Stimulated activated CD8-positive, alpha-beta memory T cell treated with anti-CD3 and anti-CD28 coated beads, Interleukin-4, amount 100 ng/mL, for 24 hours (primary cell): ENCODE measurements at places on chromosomes 13 and 19.

GRCh38 chr13:48251611-48252081, 18.6 kb downstream of the ITM2B start:
- DNase-seq = no peak

- DNase-seq = no peak
Observed at GRCh38 chr13:33033051-33033812, 17.0 kb downstream of the KL start.

GRCh38 chr19:19532806-19533701, 4.3 kb downstream of the YJEFN3 start:
- no peak for DNase-seq

- DNase-seq = no peak
Observed at GRCh38 chr19:34645551-34645950, 31.4 kb downstream of the SCGB2B2 start.

- DNase-seq = no peak
Observed at GRCh38 chr13:79282976-79283375, 123.1 kb downstream of the RBM26 start.

- DNase-seq = no peak
Observed at GRCh38 chr13:20869540-20869939, 33.0 kb downstream of the XPO4 start.

- DNase-seq = no peak
Observed at GRCh38 chr19:57465680-57466381, 8.9 kb upstream of the VN1R1 start.

DNA sequence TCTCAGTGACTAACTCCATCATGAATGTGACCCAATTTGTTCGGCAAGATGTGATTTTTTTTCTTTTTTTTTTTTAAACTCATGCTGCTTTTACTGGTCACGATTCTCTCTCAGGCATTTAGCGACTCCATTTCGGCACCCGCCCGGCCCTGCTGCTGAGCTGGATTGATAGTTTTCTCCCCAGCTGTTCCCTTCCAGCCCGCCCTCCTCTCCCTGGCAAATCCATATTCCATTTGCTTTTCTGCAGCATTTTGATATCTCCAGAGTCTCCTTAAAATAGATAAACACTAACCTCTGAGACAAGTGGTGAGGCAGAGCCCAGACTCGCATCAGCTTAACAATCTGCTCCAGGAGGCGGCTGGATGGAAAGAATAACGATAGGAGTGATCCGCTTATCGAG, 55.5 kb upstream of the KATNAL1 start:
- no peak for DNase-seq

DNA sequence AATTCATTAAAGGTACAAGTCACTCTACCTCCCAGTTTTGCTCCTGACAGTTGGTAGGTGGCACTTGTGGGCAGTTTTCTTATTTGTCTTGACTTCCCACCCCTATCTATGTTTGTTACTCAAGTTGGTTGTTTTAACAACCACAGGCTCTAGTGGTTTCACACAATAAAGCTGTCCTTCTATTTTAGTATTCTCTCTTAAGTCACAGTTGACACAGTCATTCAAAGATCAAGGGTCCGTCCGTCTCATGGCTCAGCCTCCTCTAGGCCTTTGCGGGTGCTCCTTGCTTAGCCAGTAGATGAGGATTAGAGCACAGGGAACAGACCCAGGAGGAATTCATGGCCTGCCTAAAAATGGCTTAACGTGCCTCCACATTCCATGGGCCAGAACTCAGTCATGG, 573.7 kb downstream of the IRS2 start:
- no peak for DNase-seq

DNA sequence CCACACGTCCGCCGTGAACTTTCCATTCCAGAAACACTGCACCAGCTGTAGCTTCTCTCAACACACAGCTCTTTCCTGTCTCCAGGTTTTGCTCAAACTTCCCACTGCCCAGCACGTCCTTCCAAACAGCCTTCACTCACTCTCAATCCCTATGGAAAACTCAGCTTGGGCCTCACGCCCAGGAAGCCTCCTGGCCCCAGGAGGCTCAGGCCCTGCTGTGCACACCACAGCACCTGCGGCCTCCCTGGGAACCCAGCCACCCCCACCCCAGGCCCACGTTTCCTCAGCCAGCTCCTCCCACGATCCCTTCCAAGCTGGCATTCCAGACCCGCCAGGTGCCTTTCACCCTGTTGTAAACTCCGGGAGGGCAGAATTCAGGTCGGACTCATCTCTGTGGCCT, 35.2 kb downstream of the C13orf46 start:
- DNase-seq = no peak

- no peak for DNase-seq
Observed at GRCh38 chr13:48738311-48738710, 84.6 kb downstream of the CYSLTR2 start.

DNA sequence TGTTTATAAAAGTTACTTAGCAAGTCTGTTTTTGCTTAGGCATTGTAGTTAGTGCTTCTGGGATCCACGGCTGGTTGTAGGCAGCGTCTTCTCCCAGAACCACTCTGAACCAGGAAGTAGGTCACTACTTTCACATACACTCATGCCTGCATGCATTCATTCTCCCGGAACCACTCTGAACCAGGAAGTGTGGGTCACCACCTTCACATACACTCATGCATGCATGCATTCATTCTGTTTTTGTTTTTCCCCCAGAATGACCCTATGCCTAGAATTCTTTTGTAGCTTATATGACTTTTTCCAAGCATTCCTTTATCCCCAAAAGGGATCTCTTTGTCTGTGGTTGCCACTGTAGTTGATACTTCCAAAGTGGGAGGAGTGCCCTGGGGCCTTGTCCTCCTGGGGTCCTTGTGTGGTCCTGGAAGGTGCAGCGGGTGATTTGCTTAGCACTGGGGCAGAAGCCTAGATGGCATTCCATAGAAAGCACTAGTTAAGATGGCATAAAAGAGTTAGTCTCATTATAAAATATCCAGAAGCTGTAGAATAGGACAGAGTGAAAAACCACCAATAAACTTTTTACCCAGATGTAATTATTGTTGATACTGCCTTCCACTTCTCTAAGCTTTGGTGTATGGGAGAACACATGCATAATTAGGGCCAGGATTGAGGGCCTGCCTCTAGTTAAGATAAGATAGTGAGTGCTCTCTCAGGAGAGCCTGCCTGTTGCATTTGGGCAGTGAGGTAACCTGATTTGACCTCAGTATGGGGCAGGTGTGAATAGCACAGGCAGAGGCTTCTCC, 68.6 kb upstream of the TEX29 start:
- DNase-seq = no peak

- no peak for DNase-seq
Observed at GRCh38 chr13:65943024-65943423, 1287.1 kb downstream of the PCDH9 start.

GRCh38 chr13:78437781-78438180, 165.6 kb downstream of the POU4F1 start:
- no peak for DNase-seq

DNA sequence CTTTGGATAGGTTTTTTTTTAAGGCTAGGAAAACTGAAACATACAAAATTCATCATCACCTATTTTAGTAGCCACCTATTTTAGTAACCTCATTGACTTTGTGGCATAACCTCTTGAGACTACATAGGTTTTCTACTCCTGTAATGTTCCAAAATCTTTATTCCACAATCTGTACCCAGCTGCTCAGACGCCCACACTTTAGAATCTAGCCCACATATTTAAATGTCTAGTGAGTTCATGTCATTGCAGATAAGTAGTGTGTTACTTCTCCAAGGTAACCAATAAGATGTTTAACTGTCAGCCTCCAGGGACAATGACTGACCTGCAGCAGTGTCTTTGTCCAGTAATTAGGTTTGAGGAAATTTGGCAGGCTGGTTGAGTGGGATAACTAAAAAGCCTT, 330.2 kb downstream of the MZT1 start:
- DNase-seq = no peak

DNA sequence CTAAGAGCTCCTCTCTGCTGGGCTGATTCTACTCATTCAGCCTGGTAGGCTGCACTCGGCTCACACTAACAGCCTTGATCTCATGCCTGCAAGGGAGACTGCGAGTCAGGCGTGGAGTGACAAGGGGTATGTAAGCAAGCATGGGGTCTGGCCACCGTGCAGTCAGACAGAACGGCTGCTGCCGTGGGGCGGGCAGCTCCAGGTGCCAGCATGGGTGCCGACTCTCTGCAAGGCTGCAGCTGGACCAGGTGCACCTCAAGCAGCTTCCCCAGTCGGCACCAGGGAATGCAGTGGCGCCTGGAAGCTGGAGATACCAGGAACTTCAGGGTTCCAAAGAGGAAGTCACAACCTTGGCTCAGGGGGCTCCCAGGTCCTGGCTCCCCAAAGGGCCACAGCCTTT, 892.3 kb downstream of the OLFM4 start:
- DNase-seq = no peak

- DNase-seq = no peak
Observed at GRCh38 chr19:50255115-50255514, 51.7 kb downstream of the MYH14 start.

- no peak for DNase-seq
Observed at GRCh38 chr13:44003481-44003880, 123.8 kb downstream of the LACC1 start.

GRCh38 chr19:43934055-43934984, 762 bp downstream of the ZNF45 start:
- DNase-seq = no peak

- no peak for DNase-seq
Observed at GRCh38 chr19:44587963-44588770, 25.2 kb upstream of the IGSF23 start.

DNA sequence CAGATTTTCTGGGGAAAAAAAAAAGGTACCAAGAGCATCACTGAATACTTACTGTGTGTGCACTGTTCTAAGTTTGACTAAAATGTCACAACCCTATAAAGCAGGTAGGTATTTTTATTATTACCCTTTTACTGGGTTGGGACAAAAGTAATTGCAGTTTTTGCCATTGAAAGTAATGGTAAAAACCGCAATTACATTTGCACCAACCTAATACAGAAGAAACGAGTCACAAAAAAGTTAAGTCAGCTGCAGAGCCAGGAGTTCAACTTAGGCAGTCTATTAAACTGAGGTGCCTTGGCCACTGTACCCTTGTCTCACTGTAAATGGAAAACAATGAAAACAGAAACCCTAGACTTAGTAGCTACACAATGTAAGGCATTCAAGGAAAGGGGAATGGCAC, 281.9 kb downstream of the SUCLA2 start:
- DNase-seq = no peak

DNA sequence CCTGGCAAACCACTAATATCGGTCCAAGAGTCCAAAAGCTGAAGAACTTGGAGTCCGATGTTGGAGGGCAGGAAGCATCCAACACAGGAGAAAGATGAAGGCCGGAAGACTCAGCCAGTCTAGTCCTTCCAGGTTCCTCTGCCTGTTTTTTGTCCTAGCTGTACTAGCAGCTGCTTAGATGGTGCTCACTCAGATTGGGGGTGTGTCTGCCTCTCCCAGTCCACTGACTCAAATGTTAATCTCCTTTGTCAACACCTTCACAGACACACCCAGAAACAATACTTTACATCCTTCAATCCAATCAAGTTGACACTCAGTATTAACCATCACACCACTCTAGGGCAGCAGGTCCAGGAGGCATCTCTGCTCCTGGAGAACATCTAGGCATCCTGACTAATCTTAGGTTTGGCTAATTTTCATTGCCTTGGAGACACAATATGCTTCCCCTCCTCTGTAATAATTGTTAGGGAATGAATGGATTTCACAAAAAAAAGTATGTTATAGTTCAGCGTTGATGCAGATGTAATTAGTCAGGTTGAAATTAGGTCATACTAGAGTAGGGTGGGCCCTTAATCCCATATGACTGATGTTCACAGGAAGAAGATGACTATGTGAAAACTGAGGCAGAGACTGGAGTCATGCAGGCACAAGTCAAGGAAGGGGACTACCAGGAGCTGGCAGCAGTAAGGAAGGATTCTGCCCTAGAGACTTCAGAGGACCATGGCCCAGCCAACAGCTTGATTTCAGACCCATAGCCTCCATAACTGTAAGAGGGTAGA, 183.4 kb downstream of the RBM26 start:
- no peak for DNase-seq

- DNase-seq = no peak
Observed at GRCh38 chr13:44417876-44418275, 44.3 kb downstream of the SERP2 start.

DNA sequence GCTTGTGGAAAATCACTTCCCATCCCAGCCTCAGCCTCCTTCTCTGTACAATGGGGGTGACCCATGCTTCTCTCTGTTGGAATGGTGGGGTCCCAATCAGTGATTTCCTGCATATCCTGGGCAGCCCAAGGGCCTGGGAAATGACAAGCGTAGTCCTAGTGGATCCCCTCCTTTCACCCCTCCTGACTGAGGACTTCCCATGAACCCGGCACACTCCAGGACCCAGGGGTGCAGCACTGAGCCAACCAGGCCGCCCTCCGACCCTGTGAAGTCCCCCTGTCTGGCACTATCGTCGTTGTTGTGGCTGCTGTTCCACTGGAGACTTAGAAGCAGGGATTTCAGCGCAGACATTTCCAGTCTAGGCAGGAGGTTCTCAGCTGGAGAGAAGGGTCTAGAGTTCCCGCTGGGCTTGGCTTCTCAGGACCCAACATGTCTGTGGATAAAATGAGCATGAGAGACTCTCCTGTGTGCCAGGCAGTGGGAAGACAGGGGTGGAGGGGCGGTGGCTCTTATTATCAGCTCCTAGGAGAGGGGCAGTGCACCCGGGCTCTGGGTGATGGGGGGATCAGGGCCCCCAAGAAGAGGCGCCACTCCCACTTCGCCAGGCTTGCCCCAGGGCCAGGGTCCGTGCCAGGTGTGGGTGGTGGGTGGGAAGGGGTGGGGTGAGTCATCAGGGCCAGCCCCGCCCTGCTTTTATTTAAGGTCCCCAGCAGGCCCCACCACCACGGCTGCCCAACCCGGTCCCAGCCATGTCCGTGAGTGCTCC, at the start of gene LGALS7B:
Gene LGALS7B, plus strand, starts transcription at position 723 of the 766 bp plus-strand sequence. Its CDS starts 27 bp downstream, at position 750.
- no peak for DNase-seq

DNA sequence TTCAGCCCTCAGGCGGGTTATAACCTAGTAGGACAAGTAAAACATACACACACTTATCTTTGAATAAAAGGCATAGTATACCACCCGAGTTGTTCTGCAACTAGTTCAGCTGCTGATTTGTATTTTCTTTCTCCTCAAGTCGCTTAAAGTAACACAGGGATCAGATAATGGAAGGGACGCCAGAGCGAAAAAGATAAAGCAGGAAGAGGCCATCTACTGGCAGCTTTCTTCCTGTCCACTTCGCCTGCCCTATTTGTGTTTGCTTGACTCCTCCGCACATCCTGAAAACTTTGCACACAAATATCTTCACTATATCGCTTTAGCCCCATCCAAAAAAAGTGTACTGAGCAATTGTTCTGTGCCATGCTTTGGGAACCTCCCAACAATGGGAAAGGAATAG, 238.0 kb upstream of the SOX21 start:
- no peak for DNase-seq

- no peak for DNase-seq
Observed at GRCh38 chr13:102538938-102539337, 57.8 kb upstream of the TPP2 start.

- DNase-seq = no peak
Observed at GRCh38 chr13:91185294-91185863, 162.1 kb upstream of the MIR17HG start.

DNA sequence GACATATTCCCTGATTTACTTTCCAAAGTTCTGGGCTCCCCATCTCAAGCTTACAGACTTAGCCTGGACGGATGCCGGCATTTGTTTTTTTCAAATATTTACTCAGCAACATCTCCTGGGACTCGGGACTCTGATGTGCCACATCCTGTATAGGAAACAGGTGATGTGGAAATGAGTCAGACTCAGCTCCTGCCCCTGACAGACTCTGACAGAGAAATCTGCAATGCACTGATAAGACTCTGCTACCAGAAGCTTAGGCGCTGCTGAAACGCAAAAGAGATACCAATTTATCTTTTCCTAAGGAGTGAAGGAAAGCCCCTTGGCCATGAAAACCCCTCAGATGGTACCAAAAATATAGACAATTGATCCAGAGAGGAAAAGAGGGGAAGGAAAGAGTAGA, 16.2 kb downstream of the LAIR2 start:
- DNase-seq = no peak
